ENCODE measurements at places on chromosomes 1 and 21.

GRCh38 chr1:28885472-28885877 lies 28.9 kb upstream of the EPB41 start:
- no peak overlapping the region for H3K4me3 ChIP-seq
- no peaks in the 10 kb centered on the region for H3K36me3 ChIP-seq
- DNase-seq = no peak
- H3K4me1 ChIP-seq = peaks cover 34% of the 10 kb centered on the region
- no peaks in the 10 kb centered on the region for H3K27me3 ChIP-seq

DNA sequence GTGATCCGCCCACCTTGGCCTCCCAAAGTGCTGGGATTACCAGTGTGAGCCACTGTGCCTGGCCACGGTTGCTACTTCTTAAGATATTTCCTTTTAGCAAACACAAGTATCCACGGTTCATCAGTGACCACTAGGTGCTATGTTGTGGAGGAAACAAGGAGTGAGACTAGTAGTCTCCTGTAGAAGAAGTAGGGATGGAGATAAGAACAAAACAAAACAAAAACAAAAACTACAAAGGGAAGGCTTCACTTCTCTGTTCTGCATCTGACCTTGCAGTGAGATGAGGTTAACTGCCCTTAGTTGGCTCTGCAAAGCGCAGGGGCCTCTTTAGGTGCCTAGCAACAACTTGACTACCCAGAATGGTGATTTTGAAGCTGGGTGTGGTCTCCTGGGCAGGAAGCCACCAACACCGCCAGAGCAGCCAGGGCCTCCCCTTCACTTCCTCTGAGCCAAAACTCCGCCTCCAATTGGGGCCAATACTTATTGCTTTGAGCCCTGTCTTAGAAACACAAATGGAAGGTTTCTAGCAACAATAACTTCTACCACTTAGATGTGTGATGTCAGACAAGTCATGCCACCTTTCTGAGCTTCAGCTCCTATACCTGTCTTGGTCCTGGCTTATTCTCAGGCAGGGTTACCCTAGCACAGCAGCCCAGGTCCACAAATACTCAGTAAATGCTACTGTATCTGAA lies 12.8 kb upstream of the CDC42 start:
- H3K36me3 ChIP-seq = no peaks in the 10 kb centered on the region
- peak overlapping the region; percentile 76 for H3K27ac ChIP-seq
- H3K27me3 ChIP-seq = no peaks in the 10 kb centered on the region
- no peak overlapping the region for H3K4me3 ChIP-seq
- H3K4me1 ChIP-seq = peaks cover 13% of the 10 kb centered on the region

- H3K27me3 ChIP-seq = no peaks in the 10 kb centered on the region
- H3K4me3 ChIP-seq = no peak overlapping the region
- DNase-seq = peak; percentile 80
Measured at GRCh38 chr21:44499631-44500030, 40.4 kb downstream of the KRTAP10-1 start.

DNA sequence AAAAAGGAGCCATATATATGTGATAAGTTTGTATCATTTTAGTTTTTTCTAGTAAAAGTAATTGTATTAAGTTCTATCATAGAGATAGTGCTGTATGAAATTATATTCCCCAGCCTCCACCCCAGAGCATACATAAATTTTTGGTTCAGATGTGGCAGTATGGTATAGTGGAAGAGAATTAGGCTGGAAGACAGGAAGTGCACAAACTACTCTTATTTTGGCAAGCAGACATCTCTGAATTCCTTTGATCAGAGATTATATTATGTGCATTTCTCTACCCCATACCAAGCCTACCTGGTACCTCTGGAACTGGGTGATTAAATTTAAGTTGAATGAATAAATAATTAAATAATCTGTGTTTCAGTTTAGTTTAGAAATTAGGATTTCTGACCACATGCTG lies 55.9 kb downstream of the FNBP1L start:
- H3K4me1 ChIP-seq = peaks cover 15% of the 10 kb centered on the region
- no peak overlapping the region for H3K27ac ChIP-seq
- H3K4me3 ChIP-seq = no peak overlapping the region
- no peak for DNase-seq
- no peaks in the 10 kb centered on the region for H3K36me3 ChIP-seq

DNA sequence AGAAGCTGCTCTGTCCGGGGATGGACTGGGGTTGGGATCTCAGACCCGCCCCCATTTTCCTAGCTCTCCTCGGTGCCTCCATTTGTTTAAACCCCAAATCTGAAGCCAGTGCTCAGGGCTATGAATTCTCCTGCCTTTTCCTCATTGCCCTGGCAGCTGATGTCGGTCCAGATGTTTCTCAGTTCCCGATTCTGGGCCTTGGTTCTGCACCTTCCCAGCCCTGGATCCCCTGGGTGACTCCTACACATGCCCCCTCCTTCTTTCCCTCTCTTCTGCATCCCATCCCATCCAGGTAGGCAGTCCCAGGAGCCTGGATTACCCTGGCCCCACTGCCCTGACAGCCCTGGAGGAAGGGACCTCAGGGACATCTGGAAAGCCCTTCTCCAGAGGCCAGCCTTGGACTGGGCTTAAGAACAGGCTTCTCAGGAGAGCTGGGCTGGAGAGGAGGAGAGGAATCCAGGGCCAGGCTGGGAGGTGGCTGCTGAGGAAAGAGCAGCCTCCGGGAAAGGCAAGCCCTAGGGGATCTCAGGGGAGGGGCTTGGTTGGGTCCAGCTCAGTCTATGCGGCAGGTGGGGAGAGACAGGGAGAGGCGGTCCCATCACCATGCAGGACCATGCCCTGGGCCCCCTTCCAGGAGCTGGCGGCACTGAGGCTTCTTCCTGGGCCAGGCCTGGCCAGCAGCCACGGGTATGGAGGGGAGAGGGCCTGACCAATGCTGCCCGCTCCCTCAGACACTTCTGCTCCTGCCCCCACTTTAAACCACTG lies 6.8 kb upstream of the EPS8L3 start:
- no peak overlapping the region for H3K27ac ChIP-seq
- H3K4me1 ChIP-seq = no peaks in the 10 kb centered on the region
- DNase-seq = peak; percentile 13
- no peaks in the 10 kb centered on the region for H3K36me3 ChIP-seq
- no peak overlapping the region for H3K4me3 ChIP-seq

DNA sequence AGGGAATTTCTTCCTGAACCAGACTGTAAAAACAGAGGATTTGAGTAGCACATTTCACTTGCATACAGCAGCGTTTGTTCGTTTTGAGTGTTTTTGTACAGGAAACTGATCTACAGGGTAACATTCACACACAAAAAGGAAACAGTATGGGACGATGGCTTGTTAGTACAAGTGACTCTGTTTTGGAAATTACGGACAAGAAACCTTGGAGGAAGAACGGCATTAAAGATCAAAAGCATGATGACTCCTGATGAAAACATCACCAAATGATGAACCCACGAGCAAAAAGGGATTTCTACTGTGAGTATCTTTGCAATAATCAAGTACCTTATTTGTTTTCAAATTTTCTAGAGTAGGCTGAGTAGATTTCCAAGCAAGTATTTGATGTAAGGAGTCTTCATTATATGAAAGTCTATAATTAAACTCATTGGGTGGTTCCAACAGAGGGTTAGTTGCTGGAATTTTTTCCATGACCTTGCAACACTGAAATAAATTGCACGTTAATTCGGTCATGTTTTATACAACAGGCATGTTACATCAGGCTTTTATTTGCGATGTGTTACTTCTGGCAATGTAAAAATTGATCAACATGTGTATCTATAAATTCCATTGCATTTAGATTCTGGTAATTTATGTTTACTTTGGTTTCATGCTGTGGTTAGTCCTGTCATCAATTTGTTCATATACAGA lies 76.7 kb upstream of the KCNK2 start:
- no peaks in the 10 kb centered on the region for H3K4me1 ChIP-seq
- no peaks in the 10 kb centered on the region for H3K27me3 ChIP-seq
- no peaks in the 10 kb centered on the region for H3K36me3 ChIP-seq
- no peak for DNase-seq

- H3K36me3 ChIP-seq = no peaks in the 10 kb centered on the region
- no peak for DNase-seq
- no peaks in the 10 kb centered on the region for H3K27me3 ChIP-seq
- H3K27ac ChIP-seq = no peak overlapping the region
- H3K4me3 ChIP-seq = no peak overlapping the region
- H3K4me1 ChIP-seq = no peaks in the 10 kb centered on the region
Measured at GRCh38 chr1:231734417-231734816, 107.8 kb downstream of the DISC1 start.

- H3K4me3 ChIP-seq = no peak overlapping the region
- H3K27ac ChIP-seq = no peak overlapping the region
- H3K27me3 ChIP-seq = no peaks in the 10 kb centered on the region
Measured at GRCh38 chr1:187956975-187957374, 1128.2 kb downstream of the PLA2G4A start.

DNA sequence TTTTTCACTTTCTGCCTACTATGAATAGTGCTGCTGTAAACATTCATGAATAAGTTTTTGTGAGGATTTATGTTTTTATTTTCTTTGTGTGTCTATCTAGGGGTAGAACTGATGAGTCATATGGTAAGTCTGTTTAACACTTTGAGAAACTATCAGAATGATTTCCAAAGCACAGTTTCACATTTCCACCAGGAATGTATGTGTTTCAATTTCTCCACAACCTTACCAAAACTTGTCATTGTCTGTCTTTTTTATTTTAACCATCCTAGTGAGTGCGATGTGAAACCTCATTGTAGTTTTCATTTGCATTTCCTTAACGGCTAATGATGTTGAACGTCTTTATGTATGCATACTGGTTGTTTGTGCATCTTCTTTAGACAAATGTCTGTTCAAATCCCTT lies 23.5 kb downstream of the RNASEL start:
- no peaks in the 10 kb centered on the region for H3K27me3 ChIP-seq
- no peak overlapping the region for H3K4me3 ChIP-seq
- no peak for DNase-seq
- no peak overlapping the region for H3K27ac ChIP-seq

DNA sequence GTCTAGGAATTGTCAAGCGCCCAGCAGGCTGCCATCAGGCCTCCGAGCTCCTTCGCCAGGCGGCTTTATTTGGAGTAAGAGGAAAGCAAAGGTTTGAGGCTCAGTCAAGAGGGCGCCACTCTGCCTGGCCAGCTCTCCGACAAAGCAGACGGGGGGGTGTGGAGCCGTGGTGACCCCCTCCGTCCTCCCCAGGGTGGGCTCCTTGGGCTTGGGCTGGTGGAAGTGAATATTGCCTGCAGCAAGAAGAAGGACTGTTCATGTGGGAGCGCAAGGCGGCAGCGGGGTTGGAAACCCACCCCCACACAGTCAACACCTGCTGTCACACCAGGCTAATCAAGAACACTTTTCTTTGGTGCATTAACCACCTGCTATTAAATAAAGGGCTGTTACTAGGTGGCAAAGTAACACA lies 14.6 kb downstream of the EPHX1 start:
- no peaks in the 10 kb centered on the region for H3K27me3 ChIP-seq
- no peak overlapping the region for H3K4me3 ChIP-seq
- DNase-seq = no peak
- H3K4me1 ChIP-seq = peaks cover 22% of the 10 kb centered on the region
- H3K36me3 ChIP-seq = peaks cover 15% of the 10 kb centered on the region
